ENCODE measurements at places on chromosomes 3 and 15.
A peak's percentile ranks its signal among the peaks of the same experiment; 100 is the strongest.

DNA sequence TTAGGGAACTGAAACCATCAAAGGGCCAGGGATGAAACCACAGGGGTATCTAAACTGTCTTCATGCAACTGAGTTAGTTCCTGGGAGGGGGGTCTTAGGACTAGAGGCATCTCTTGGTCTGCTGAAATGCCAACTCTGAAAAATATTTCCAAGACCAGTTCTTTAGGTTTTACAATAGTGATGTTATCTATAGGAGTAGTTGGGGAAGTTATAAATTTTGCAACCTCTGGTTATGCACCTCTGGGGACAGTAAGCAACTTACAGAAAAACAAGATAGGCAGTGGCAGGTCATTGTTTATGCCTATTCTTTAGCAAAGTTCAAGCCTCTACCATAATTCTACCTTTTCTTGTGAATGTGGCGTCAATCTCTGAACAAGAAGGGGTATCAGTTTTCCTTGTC lies 60.5 kb upstream of the MINAR1 start:
- no peak for DNase-seq

GRCh38 chr15:52673734-52674133 lies 5.5 kb downstream of the ATOSA start:
- DNase-seq = no peak

- no peak for DNase-seq
Measured at GRCh38 chr3:141538568-141539240, 51.9 kb downstream of the RASA2 start.

GRCh38 chr3:160580938-160581337 lies 15.6 kb upstream of the KPNA4 start:
- no peak for DNase-seq

GRCh38 chr3:120102232-120102631 lies 8.0 kb upstream of the GSK3B start:
- DNase-seq = no peak

DNA sequence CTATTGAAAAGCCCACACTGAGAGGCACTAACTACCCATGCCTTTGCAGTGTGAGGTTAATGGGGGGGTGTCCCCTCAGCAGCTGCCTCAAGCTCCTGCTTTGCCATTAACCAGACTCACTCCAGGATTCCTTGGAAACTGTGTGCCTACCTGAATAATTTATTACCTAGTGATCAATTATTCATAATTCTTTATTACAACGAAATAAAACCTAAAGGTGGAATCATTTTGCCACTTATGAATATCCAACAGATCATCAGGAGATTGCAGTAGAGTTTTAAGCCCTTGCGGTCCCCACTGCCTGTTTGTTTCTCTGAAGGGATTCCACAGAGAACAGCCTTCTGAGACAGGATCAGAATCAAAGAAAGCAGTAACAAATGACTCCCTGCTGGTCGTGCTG lies 23.3 kb downstream of the NEK11 start:
- no peak for DNase-seq

GRCh38 chr3:37050282-37050681 lies 57.0 kb downstream of the MLH1 start:
- DNase-seq = no peak

DNA sequence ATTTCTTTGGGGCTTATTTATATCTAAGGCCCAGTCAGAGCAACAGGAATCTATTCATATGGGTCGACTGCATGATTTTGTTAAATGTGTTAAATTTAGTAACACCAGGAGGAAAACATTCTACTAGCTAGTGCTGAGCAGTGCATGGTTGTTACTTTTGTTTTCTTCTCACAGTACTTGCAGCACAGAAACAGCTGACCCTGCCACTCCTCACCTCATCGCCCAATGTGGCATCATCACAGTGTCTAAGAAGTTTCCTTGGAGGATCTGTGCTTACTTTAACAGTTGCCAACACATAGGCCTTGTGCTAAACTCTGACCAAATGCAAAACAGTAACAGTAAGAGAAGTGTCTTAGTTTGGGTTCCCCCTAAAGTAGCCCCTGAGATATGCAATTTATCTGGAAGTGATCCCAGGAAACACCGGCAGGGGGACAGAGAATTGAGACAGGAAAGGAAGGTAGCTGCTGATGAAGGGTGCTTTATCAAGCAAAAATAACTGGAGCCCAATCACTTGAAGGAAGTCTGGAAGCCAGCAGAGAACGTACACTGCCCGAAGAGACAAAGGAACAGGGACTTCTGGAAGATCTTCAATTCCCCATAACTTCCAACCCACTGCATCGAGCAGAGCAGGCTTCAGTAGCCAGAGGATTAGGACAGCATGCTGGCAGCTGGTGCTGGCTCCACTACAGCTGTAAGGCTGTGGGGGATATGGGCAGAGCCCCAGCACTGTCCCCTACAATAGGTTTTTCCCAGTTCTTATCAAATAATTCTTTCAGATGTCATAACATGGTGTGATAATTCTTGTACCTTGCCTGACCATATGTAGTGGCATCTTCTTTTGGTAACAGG lies 36.0 kb upstream of the ULK4 start:
- DNase-seq = no peak

- DNase-seq = no peak
Measured at GRCh38 chr15:24933716-24934115, 21.1 kb upstream of the SNRPN start.

DNA sequence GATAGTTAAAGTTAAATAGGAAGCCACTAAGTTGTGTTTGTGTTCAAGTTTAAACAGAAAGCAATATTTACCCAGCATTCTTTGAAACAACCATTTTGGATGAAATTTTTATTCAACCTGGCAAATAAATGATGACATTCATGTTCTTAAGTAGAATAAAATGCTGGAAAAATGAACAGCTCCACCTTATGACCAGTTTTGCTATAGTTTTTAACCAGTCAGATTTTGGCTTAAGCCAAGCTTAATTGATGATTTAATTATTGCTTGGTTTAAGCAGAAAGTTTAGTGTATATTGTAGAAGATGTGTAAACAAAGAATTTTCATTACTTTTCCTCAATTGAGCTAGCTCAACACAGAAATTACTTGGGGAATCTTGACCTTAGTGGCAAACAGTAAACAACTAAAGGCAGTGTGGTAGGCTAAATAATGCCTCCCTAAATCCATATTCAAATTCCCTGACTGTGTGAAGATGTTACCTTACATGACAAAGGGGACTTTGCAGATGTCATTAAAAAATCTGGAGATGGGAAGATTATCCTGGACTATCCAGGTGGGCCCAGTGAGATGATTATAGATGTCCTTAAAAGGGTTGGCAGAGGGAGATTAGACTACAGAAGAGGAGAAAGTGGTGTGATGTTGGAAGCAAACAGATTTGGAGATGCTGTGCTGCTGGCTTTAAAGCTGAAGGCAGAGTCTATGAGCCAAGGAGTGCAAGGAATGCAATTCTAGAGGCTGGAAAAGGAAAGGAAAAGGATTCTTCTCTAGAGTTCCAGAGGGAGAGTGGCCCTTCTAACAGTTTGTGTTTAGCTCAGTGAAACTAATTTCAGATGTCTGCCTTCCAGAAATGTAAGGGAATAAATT lies 448.6 kb upstream of the GOLIM4 start:
- DNase-seq = no peak

- DNase-seq = no peak
Measured at GRCh38 chr3:53113293-53114010, 16.8 kb downstream of the RFT1 start.

DNA sequence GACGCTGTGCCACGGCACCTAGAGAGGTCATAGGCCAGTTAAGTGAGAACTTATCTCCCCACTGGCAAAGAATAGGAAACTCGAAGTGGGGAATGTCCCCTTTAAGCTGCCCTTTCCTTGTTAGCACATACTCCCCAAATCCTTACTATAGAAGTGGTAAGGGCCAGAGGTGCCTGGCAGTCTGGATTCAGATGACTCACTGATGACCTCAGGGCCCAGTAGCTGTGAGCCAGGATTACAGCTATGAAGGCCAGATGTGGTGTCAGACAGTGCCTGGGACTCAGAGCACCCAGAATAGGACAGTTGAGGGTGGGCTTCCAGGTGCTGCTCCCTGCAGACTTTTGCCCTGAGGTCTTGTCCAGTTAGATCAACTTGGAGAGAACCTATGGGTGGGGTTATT lies 37.7 kb downstream of the PDIA5 start:
- no peak for DNase-seq

GRCh38 chr3:190586631-190587011 lies 72.7 kb downstream of the IL1RAP start:
- no peak for DNase-seq

DNA sequence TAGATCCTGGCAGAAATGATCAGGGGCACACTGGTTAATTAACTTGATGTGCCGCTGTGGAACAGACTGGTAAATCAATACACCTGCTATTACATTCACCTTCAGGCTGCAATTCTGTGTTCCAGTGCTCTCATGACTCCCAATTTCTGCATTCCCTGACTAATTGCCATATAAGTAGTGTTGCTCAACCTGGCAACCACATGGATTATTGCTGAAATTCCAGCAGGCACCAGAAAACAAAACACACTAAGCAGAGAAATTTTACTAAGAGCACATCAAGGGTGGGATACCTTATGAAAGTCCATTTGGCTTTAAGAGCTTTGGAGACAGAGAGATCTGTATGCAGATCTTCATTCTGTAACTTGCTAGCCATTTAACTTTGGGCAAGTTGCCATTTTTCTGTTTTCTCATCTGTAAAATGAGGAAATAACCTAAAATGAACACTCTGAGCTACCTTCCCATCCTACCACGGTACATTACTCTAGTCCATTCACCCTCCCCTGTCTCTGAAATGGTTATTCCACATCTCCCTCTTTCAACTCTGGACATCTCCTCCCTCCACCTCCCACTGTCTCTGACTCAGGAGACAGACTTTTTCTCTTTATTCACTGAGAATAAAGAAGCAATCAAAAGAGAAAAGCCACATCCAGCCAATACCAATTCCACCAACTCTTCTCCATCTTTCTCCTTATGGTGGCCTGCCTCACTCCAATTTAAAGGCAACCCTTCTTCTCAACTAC lies 54.6 kb downstream of the STAC start:
- no peak for DNase-seq

GRCh38 chr3:152416808-152417580 lies 148.3 kb downstream of the MBNL1 start:
- DNase-seq = no peak

DNA sequence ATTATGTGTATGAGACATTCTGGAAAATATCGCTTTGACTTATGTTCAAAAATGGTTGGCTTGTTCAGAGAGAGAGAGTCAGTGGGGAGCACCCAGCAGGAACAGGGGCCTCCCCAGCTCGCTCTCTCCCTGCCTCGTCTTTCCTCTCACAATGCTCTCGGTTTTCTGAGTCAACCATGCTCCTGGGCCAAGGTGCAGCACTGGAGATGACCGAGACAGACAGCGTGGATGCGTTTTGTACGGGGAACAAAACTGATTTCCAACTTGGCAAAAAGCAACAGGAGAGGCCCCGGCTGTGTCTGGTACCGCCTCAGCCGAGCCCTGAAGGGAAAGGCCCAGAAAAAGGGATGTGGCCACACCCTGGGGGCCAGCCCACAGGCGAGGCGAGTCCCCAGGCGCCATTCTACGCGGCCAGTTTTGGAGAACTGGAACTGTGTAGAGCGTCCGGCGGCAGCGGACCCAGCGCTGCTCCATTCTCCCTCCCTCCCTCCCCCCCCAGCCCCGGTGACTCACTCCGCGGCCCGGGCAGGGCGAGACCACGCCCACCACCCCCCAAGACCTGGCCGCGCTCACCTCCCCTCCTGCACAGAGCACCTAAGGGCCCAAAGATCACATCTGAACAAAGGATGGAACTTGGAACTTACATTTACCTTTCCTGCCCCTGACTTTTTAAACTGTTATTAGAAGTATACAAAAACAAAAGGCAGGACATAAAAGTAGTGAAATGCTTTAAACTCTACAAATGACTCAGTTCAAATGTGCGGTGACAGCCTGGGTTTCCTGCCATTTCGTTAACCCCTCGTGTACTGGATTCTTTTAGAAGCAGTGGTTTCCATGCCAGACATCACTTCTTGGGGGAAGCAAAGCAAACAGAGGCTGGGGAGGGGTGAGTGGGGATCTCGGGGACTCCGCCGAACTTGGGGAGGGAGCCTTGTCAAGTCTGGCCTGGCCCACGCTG lies 12.7 kb downstream of the ATP10A start:
- peak; percentile 66 for DNase-seq

GRCh38 chr3:89072642-89073041 lies 34.8 kb upstream of the EPHA3 start:
- DNase-seq = no peak

- no peak for DNase-seq
Measured at GRCh38 chr15:56017920-56018319, 24.5 kb upstream of the NEDD4 start.

DNA sequence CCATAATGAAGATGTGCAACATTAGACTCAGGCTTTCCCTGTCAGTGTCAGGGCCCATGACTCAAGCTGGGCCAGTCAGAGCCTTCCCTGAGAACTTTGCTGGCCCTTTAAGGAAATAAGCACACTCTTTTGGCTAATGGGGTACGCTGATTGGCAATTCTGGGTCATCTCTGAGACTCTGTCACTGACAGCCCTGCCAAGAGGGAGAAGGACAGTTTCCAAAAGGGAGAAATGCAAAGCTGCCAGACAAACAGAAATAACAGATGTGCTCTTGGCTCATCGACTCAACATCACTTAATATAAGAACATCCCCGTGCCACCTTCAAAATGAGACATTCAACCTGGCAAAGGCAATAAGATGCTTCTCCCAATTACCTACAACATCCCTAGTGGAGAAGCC lies 491.9 kb upstream of the PROK2 start:
- no peak for DNase-seq

DNA sequence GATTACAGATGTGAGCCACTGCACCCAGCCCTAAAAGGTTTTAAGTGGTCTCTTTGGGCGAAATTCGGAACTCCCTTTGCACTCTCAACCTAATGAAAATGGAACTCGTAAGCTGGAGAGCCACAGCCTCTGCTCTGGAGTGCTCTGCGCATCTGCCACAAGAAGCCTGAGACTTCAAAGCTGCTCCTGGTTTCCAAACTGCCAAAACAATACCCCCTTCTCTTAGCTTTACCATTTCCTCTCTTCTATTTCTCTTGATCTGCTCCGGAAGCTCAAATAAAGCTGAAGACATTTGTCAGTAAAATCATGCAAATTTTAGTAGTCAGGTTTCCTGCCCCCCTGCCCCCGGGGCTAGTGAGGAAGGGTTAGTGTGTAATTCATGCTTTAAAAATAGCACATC lies 312.7 kb downstream of the MFSD1 start:
- DNase-seq = no peak

- no peak for DNase-seq
Measured at GRCh38 chr3:31934866-31935265, 46.2 kb downstream of the OSBPL10 start.

DNA sequence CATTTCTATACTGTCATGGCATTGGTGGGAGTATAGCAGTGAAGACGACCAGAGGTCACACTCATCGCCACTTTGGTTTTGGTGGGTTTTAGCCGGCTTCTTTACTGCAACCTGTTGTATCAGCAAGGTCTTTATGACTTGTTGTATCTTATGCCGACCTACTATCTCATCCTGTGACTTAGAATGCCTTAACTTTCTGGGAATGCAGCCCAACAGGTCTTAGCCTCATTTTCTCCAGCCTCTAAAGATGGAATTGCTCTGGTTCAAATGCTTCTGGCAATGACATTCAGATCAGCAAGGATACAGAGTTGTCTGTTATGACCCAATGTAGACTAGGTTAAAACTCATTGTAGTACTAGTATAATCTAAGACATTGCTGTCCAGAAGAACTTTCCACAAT lies 54.9 kb upstream of the LRTM1 start:
- DNase-seq = no peak
